ENCODE measurements at places on chromosomes 2 and 18.
A peak's percentile ranks its signal among the peaks of the same experiment; 100 is the strongest.

DNA sequence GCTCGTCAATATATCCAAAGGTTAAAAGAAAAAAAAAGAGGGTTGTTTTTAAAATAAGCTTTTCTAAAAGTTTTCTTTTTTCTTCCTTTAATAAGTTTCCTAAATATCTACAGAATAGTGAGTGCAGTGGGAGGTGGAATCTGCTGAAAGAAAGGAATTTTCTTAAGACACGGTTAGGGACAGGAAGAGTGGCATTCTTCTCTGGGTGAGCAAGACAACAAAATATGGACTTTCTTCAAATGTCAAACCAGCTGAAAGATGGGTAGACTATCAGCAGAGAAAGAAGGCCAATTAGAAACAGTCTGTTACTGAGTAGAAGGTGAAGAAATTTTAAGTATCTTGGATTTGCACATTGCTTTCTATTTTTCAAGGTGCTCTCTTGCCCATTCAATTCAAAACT is 222.7 kb upstream of the PIK3C3 start:
- DNase-seq, result no peak

DNA sequence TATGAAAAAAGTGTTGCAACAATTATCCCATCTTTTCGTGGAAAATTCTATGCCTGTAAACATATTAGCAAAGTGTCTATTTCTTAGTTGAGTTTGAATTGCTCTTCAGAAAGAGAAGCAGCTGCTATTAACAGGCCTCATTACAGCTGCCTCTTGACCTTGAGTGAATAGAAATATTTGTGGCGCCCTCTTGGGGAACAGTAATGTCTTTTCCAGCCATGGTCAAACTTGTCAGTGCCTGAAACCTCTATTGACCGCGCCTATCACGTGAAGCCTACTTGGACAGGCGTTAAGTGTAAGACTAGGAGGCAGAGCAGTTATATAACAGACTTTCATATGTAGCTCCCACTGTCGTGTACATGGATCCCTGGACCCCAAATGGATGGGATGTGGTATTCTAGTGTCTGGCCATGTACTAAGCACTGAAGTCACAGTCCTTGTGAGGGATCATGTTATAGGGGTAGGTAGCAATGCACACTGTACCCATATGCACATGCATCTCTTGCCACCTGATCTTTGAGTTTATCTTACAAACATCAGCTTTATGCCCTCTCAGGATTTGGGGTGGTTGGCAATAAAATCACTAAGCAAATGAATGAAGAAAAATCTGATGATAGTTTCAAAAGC is 245.0 kb downstream of the PTGR3 start:
- DNase-seq, result peak; percentile 59

DNA sequence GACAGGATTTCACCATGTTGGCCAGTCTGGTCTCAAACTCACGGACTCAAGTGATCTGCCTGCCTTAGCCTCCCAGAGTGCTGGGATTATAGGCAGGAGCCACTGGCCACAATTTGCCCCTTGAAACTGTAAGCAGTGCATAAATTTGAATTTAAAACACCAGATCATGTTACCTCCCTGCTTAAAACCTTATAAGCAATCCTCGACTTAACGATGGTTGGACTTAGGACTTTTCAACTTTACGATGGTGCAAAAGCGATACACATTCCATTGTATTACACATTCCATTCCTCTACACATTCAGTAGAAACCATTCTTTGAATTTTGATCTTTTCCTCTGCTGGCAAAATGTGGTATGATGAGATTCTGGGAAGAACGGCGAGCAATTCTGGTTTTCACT is 23.2 kb upstream of the EFR3B start:
- peak; percentile 39 for DNase-seq

- DNase-seq, result no peak
Measured at GRCh38 chr2:163990101-163990500, 254.3 kb upstream of the FIGN start.

DNA sequence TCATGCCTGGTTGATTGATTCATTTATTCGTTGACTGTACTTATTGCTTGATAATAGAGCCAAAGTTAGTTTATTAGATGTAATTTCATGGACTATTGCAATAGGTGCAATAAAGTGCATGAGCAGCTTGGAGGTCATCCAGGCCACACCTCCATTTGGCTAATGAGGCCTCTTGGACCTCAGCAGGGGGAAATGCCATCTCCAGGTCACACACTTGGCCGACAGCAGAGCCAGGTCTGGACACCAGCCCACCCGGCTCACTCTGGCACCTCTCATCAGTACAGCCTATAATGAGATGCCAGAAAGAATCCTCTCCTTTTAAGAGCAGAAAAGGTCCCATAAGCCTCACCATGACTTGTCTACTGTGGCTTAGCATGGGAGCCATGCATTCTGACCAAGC is 71.2 kb upstream of the AFF3 start:
- peak; percentile 45 for DNase-seq

DNA sequence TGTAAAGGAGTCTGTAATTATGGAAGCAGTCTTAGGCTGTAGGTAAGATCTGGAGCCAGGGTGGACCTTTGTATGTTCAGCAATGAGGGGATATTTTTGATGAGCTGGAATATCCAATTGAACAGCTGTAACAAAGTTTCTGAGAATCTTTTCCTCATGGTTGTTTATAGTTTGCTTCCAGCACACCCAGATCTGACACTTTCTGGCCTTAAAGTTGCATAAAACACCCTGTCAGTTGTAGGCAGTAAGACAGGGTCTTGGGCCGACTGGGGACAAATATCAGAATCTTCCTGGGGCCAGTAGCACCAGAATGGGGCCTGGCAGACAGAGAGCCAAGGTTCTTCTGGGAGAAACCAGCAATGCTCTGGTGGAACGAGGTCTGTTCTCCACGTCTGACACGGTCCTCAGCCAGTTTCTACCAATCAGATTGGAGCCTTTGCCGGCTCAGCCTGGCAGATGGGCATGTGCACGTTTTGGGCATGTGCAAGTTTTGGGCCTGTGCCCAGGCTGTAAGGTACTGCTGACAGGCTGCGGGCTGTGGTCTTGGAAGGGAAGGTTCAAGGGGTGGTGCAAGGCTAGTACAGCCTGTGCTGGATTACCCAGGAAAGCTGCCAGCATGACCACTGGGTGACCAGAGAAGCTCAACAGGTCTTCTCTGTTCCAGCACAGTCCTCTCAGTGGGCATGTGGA is 89.8 kb downstream of the PRKCE start:
- no peak for DNase-seq

GRCh38 chr2:176978921-176979320 is 233.7 kb upstream of the HNRNPA3 start:
- DNase-seq, result peak; percentile 2

DNA sequence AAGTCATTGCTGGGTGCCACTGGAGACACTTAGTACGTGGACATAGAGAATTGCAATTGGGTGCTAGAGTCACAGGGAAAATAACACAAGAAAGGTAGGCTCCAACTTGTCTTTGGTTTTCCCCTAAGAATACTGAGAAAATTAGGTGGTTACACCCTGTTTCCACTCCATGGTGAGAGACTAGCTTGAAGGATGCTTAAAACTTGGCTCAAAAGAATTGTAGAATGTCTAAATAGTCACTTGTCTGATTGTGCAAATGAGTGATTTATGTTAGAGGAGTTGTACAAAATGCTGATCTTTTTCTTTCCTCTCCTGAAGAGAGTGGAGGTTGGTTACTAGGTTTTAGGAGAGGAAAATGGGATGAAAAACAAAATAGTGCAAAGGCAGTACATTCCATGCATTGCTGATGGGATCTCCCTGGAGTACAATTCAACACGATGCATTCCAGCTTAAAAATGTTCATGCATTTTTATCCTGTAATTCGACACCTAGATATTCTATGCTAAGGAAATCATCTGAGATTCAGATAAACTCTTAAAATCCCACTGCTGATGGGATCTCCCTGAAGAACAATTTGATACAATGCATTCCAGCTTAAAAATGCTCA is 2.2 kb upstream of the SERPINB12 start:
- DNase-seq, result peak; percentile 83

- peak; percentile 35 for DNase-seq
Measured at GRCh38 chr2:40428439-40428838, 23.5 kb downstream of the SLC8A1 start.

DNA sequence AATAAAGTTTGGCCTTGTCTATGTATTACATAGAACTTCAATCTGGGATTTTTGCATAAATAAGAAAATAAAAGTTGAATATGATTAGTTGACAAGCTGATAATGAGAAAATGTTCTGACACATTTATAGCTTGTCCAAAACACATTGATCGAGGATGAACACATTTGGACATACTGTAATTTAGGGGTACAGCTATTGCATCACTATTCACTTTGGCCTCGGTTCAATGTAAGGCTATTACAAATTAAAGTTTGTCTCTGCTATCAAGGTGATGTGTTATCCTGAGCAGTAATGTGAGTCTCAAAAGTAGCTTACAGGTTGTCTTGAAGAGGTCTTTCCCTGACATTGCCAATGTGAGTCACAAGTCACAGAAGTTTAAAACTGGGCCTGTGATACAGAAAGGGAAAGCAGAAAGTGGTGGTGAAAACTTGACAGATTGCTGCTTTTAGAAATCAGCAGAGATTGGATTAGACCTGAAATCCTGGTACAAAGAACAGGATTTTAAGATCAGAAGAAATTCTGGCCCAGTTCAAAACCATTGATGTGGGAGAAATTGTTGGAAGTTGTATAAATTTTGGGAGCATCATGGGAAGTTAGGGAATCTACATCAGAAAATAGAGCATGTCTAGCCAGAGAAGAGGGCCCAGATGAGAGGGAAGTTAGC is 674.1 kb downstream of the NYAP2 start:
- DNase-seq, result no peak

DNA sequence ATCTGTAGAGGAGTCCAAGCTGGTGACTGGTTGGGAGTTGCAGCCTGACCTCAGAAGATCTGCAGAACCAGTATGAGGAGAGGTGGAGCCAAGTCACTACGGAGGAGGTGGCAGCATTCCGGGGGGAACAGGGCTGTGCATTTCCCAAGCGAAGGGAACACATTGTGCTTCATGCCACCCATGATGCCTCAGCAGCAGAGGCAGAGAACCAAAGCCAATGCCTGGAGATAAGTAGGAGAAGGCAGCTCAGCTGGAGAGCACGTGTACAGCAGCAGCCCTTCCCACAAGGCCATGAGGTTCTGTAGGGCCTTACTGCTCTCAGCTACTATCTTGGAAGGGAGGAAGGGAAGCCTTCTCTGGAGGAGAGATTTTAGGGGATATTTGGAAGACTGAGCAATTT is 67.2 kb upstream of the LRPPRC start:
- DNase-seq, result no peak

GRCh38 chr18:56202678-56203077 is 435.7 kb downstream of the TXNL1 start:
- DNase-seq, result peak; percentile 2

DNA sequence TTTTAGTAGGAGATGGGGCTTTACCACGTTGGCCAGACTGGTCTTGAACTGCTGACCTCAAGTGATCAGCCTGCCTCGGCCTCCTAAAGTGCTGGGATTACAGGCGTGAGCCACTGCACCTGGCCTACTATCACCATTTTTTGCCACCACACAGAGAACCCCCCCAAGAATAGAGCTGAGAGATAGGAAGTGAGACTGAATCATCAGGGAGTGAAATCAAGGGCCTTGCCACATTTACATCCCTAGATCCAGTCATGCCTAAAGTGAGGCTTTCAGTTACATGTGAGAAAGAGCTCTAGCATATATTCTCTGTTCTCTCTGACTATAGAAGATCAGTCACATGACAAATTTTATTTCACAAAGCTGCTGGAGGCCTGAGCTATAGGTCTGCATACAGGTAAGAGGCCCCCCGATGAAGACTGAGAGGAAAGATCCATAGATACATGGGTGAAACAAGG is 28.0 kb upstream of the KCMF1 start:
- DNase-seq, result peak; percentile 46

DNA sequence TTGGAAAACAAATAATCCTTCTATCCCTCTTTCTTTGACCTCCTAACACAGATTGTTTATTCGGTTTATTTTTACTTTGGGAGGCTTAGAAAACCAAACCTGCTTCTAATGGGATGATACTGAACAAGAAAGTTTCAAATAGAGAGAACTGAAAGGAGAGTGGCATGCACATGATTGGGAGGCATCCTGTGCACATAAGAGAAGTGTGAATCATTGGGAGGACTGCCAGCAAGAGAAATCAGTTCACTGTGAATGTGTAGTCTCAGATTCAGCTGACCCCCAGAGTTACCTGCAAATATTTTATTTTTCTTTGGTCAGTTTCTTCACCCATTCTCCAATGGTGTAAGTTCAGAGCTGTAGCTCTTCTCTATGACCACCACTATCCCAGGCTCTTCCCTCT is 1363.2 kb upstream of the ACVR2A start:
- peak; percentile 47 for DNase-seq

DNA sequence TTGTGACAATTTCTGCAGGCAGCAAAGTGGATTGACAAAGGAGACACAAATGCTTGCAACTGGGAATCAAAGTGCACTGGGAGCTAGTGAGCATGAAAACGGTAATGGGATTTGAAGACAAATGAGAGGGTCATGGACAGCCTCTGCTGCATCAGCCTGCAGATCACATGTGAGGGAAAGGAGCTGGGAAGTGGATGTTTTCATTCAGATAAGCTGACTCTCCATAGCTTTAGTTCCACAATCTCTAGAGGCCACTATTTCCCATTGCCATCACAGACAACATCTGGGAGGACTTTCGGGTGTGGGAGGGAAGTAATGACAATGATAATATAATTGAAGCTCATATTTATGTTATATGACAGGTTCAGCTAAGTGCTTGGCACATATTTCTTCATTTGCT is 28.4 kb downstream of the ADCYAP1 start:
- DNase-seq, result no peak

- peak; percentile 90 for DNase-seq
Measured at GRCh38 chr2:224268441-224268840, 133.5 kb downstream of the FAM124B start.

DNA sequence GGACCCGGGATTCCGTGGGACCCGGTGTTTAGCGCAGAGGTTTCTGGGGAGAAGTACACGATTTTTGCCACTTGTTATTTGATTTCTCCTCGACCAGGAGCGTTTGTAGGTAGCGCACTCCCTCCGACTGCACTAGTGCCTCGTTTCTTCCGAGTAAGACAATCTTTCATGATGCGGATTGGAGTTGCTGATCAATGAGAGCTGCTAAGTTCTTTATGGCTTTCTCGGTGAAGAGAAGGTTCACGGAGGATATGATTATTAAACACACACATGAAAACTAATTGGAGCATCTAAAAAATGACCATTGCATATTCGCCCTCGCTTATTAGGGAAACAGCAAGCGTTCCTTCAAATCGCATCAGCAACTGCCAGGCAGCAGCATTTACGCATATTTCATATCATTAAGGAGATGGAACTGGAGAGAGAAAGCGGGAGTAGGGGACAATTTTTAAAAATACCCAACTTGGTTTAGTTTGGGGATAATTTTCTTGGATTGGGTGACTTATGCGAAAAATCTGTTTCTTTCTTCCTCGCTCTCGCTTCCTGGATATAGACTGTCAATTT is 616 bp downstream of the EML6 start:
- peak; percentile 18 for DNase-seq

- peak; percentile 42 for DNase-seq
Measured at GRCh38 chr2:209933499-209934483, 68.6 kb upstream of the RPE start.

Data from EH (cell line).